Cardiac muscle cell (in vitro differentiated cells and primary cell): ENCODE measurements at places on chromosomes 4 and X. TPM values are rescaled to one million over a fixed set of nuclear protein-coding genes. Genes with fewer than 3 reads are reported as not detected.

The XK gene
- 3.0 and 7.2 TPM in 2 replicates for total RNA-seq

GRCh38 chr4:143355540-143356217 is 19.0 kb downstream of the GAB1 start:
- peak; percentile 47 for DNase-seq

GRCh38 chr4:8079916-8080753 is 78.5 kb downstream of the ABLIM2 start:
- DNase-seq, result no peak

DNA sequence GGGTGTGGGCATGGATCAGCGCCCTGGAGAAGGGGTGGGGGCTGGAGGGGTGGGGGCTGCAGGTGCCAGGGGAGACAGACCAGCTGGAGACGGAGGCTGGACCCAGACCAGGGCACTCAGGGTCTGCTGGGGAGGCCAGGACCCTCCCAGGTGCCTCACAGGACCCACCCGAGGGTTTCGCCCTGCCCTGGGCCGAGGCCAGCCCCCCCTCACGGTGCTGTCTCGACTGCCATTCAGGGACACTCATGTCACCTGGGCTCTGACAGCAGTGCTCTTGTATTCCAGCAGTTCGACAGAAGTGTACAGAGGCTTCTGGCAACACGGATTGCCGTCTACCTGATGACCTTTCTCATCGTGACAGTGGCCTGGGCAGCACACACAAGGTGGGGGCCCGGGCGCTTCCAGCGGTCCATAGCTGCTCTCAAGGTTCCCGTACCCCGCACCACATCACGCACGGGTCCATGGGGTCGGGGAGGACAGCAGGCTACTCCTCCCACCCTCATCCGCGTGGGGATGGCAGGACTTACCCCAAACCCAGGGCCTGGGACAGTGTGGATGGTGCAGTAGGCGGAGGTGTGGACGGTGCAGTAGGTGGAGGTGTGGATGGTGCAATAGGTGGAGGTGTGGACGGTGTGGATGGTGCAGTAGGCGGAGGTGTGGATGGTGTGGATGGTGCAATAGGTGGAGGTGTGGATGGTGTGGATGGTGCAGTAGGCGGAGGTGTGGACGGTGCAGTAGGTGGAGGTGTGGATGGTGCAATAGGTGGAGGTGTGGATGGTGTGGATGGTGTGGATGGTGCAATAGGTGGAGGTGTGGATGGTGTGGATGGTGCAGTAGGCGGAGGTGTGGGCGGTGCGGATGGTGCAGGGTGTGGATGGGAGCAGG is 18.1 kb downstream of the TMEM175 start:
- no peak for DNase-seq

The DMRTC1 gene
- total RNA-seq, result 0.46 TPM in 1 of 2 replicates, not detected in the other

The NXF2 gene
- total RNA-seq, result not detected in 2 replicates

The VEGFD gene
- 0.53 and 1.2 TPM in 2 replicates for total RNA-seq

The MID2 gene
- total RNA-seq, result 23.9 and 30.0 TPM in 2 replicates

The ABCG2 gene
- total RNA-seq, result 0.04 TPM in 1 of 2 replicates, not detected in the other

- DNase-seq, result peak; percentile 18
These were observed 775.4 kb downstream of the STPG2 start for GRCh38 chr4:97367878-97368277.

The MAGEA11 gene
- total RNA-seq, result not detected in 2 replicates

GRCh38 chr4:125517831-125518230 is 203.1 kb downstream of the FAT4 start:
- no peak for DNase-seq

- peak; percentile 87 for DNase-seq
These were observed 57.9 kb downstream of the CLDN22 start for GRCh38 chr4:183261953-183262775.

DNA sequence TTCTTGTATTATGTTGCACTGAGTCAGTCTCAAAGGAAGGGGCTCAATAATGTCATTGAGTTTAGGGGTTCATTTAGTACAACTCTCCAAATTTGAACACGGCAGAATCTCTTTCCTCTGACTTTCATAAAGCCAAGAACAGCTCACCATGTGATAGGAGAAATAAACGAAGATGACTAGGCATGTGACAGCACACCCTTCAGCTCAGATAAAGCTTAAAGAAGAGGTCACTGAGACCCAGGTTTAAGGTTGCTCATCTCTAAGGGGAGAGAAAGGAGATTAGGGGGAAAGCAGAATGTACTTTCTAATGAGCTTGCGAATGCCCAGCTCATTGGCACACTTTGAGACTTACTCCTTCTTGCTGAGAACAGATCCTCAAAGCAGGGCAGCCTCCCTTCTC is 89.0 kb downstream of the PLAC1 start:
- DNase-seq, result no peak

- DNase-seq, result peak; percentile 64
These were observed 169.2 kb upstream of the MAGEB18 start for GRCh38 chrX:25968920-25969319.

- DNase-seq, result no peak
These were observed 96.0 kb upstream of the NUDT6 start for GRCh38 chr4:123018396-123018775.

The BMPR1B gene
- total RNA-seq, result 0.42 and 1.8 TPM in 2 replicates

The VEGFC gene
- 3.5 and 4.3 TPM in 2 replicates for total RNA-seq

DNA sequence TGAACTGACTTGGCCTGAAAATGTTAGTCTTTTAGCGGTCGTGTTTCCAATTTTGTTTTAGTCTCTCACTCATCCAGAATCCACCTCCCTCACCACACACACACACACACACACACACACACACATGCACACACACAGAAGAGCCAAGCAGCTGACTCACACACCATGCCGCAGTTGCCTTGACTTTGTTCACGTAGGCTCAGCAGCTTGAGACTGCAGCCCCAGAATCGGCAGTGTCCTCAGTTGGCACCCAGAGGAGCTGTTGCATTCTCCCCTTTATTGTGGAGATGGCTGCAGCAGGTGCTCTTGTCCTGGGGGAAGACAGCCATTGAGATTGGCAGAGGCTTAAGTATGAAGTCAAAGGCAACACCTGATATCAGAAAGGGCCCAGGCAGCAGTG is 20.9 kb upstream of the XPNPEP2 start:
- no peak for DNase-seq

The GAGE12J gene
- not detected in 2 replicates for total RNA-seq

GRCh38 chr4:80188801-80189458 is 8.4 kb upstream of the PRDM8 start:
- no peak for DNase-seq

DNA sequence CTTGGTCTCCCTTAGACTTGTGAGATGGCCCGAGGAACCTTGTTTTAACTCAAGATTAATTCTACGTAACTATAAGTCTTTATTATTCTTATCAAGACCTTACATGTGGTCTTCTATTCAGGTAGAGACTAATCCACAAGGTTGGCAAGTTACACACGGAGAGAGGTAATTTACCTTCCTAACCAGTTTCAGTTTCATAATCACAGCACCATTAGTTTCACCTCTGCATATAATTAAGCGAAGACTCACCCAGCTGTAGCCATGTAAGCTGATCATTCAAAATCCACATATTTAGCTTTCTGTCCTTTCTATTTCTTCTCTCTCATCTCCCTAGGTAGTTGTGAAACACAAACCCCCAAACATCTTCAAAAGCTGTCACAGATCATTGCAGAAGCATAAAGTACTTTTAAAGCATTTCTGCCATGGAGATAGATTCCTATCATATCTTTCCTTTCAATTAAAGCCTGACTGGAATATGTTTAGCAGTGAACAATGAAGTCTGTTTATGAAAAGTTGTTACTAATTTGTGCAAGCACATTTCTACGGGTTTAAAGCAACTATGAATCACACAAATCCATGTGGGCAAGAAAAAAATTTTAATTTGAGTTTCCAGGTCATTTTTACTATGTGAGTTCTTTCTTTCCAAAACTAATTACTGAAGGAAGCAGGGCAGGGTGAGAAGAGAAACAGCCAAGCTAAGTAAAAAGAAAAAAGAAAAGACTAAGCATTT is 78.5 kb downstream of the BTC start:
- DNase-seq, result no peak

The NLRP2B gene
- not detected in 2 replicates for total RNA-seq

The ZNF157 gene
- 0.12 and 0.49 TPM in 2 replicates for total RNA-seq

The FAM47A gene
- not detected in 2 replicates for total RNA-seq

GRCh38 chr4:101711590-101712260 is 78.8 kb upstream of the BANK1 start:
- DNase-seq, result no peak

The KLB gene
- not detected in 2 replicates for total RNA-seq

DNA sequence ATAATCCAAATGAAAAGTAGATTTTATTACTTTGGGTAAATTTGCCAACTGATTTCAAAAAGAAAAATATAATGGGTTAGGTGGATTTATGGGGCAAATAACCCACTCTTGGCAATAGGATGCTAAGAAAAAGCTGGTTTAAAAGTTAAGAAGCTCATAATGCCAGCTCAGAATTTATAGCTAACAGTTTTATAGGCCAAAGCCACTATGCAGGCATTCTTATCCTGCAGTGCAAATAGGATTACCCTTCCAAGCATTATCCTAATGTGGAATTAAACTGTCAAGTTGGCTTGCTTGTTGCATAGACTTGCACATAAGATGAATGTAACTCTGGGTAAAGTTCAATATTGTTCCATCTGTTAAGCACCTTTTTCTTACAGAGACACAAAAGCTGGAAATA is 703.0 kb downstream of the PCDH18 start:
- DNase-seq, result no peak

GRCh38 chr4:152536545-152537182 is 772 bp upstream of the FBXW7 start:
- DNase-seq, result peak; percentile 52

DNA sequence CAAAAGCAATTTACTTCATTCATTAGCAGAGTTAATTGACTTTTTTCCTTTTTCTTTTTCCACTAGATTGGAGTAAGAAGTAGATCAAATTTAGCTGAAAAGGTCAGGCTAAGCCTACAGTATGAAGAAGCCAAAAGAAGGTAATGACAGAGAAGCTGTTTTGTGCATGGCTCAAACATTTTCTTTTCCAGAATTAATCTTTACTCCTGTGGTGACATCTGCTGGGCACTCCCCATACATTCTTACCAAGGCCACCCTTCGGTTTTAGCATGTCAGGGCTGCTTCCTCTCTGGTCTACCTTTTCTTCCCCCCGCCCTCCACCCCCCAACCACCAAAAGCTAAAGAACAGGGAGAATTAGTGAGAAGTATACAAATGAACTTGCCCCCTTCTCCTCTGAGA is 70.2 kb downstream of the CLDN22 start:
- peak; percentile 63 for DNase-seq

GRCh38 chr4:67702166-67702565 is 1.2 kb upstream of the UBA6 start:
- DNase-seq, result no peak

DNA sequence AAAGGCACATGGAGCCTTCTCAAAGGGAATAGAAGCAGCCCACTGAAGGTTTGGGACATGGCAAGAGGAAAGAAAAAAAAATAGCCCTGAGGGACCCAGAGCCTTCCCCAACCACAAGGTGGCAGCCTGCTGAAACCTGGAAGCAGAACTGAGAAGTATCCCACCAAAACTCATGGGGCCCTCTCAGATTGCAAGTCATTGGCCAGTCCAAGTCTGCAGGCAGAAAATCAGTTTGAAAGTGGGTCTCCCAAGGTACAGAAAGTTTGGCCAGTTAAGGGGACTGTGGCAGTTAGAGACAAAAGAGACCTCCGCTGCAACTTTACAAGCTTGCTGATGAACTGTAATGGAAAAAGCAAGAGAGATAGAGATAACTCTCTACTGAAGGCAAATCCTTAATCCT is 155.8 kb downstream of the ANTXR2 start:
- peak; percentile 67 for DNase-seq

The RWDD4 gene
- 21.5 and 33.3 TPM in 2 replicates for total RNA-seq

The IGSF1 gene
- 5.3 and 6.5 TPM in 2 replicates for total RNA-seq

- no peak for DNase-seq
These were observed 1100.2 kb upstream of the INTU start for GRCh38 chr4:126532527-126532926.

DNA sequence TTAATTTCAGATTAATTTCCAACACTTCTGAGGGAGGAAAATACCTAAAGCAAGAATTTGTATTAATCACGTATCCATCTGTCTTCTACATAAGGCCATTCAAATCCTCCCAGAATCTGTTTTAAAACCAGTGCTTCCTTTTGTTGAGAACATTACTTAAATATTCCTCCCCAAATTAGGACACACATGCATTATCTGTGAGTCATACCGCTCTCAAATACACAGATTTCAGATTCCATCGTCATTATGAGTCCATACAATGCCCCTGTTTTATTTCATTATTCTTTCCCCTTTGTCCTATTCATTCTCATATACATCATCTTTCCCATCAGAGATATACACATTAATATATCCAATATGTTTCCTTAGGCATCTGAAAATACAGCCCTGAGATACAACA is 57.3 kb upstream of the PRSS12 start:
- DNase-seq, result peak; percentile 65

GRCh38 chrX:23381099-23382087 is 46.7 kb downstream of the PTCHD1 start:
- no peak for DNase-seq

The ATP8A1 gene
- 21.1 and 22.7 TPM in 2 replicates for total RNA-seq

DNA sequence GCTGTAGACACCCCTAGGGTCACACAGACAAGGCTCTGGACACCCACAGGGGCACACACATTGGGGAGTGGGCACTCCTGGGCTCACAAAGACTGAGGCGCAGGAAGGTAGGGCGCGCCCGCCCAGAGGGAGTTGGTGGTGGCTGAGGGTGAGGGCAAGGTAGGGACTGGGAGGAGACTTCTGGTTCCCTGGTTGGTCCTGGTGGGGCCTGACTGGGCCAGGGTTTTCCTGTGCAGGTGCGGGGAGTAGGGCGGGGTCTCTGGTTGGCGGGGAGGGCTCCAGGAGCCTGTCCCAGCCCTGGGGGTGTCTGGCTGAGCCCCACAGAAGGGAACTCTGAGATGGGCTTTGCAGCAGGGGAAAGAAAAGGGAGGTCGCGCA is 6.7 kb upstream of the WAS start:
- no peak for DNase-seq

The TLR1 gene
- 0.07 and 0.30 TPM in 2 replicates for total RNA-seq

- no peak for DNase-seq
These were observed 147.6 kb downstream of the PTTG2 start for GRCh38 chr4:38107818-38108217.

The CABS1 gene
- total RNA-seq, result not detected in 2 replicates

DNA sequence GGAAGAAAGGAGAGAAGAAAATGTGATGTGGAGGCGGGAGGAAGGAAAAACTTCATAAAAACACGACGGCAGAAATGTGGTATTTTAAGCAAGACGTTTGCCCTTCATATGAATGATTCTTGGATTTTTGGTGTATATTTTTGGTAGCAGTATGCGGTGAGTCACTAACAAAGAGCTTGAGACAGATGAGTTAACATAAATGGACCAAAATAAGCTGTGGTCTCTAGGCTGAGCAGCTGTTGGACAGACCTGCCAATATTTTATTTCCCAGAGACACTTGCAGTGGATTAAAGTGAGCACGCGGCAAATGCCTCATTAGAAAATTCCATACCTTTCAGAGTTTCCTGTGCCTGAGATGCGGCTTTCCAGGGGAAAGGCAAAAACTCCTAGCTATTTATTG is 43.1 kb upstream of the RPS6KA3 start:
- no peak for DNase-seq

GRCh38 chr4:57070461-57070860 is 39.7 kb downstream of the IGFBP7 start:
- no peak for DNase-seq

GRCh38 chr4:28675582-28675981 is 1814.9 kb downstream of the STIM2 start:
- no peak for DNase-seq
